Mononuclear cell (primary cell): ENCODE measurements at places on chromosomes 2 and 18. TPM values are rescaled to one million over a fixed set of nuclear protein-coding genes. Genes with fewer than 3 reads are reported as not detected.

Gene INHA
- not detected for total RNA-seq

Gene HOXD9
- total RNA-seq, result not detected

Gene FKBP7
- 0.21 TPM for total RNA-seq

Gene PXDN
- total RNA-seq, result 0.94 TPM

Gene C2orf78
- total RNA-seq, result not detected

Gene G6PC2
- total RNA-seq, result not detected

Gene DSC1
- 4.5 TPM for total RNA-seq

Gene SRD5A2
- total RNA-seq, result not detected

Gene CYTIP
- 766 TPM for total RNA-seq

Gene C2orf81
- total RNA-seq, result 0.94 TPM

Gene HJURP
- 0.31 TPM for total RNA-seq

Gene TTC39C
- 81.8 TPM for total RNA-seq

Gene GCG
- not detected for total RNA-seq

Gene TRABD2A
- total RNA-seq, result 96.0 TPM

Gene PSTPIP2
- 27.9 TPM for total RNA-seq

Gene RPRD1A
- total RNA-seq, result 34.3 TPM
